Cardiac atrium fibroblast (primary cell): ENCODE measurements at places on chromosomes 2 and 18. TPM values are rescaled to one million over a fixed set of nuclear protein-coding genes. Genes with fewer than 3 reads are reported as not detected.

Gene ANKMY1
- 6.3 and 11.2 TPM in 2 replicates for total RNA-seq

Gene FSHR
- not detected in 2 replicates for total RNA-seq

Gene NAT8
- not detected in 2 replicates for total RNA-seq

Gene NGEF
- total RNA-seq: 0.32 and 0.72 TPM in 2 replicates

Gene CD302
- 19.6 and 31.8 TPM in 2 replicates for total RNA-seq

Gene IL36RN
- total RNA-seq: not detected in 2 replicates

Gene CLEC4F
- total RNA-seq: not detected in 2 replicates

Gene MRO
- total RNA-seq: 3.1 and 3.2 TPM in 2 replicates

Gene DLX2
- under 0.01 and 0.16 TPM in 2 replicates for total RNA-seq

Gene ITPRIPL1
- not detected in 2 replicates for total RNA-seq

Gene ARHGAP28
- total RNA-seq: 1.1 and 1.6 TPM in 2 replicates

Gene ATP9B
- total RNA-seq: 14.6 and 15.3 TPM in 2 replicates

Gene UGT1A6
- total RNA-seq: not detected in 2 replicates

Gene C2orf72
- total RNA-seq: 2.1 and 3.2 TPM in 2 replicates

Gene EVX2
- total RNA-seq: not detected in 2 replicates

Gene APOB
- under 0.01 TPM in 2 replicates for total RNA-seq

Gene SGO2
- 4.5 and 18.6 TPM in 2 replicates for total RNA-seq

Gene MAPRE3
- total RNA-seq: 3.1 and 6.0 TPM in 2 replicates

Gene AQP4
- not detected in 2 replicates for total RNA-seq

Gene SMAD7
- total RNA-seq: 34.7 and 34.8 TPM in 2 replicates

Gene DES
- total RNA-seq: 0.32 TPM in 1 of 2 replicates, not detected in the other

Gene CFAP221
- total RNA-seq: 0.16 TPM in 1 of 2 replicates, not detected in the other

Gene BAZ2B
- total RNA-seq: 16.1 and 22.0 TPM in 2 replicates

Gene PDCL3
- total RNA-seq: 6.6 and 7.0 TPM in 2 replicates

Gene SPC25
- total RNA-seq: 2.0 and 2.1 TPM in 2 replicates

Gene CYP27C1
- 0.36 TPM in 1 of 2 replicates, not detected in the other for total RNA-seq

Gene GAD1
- not detected in 2 replicates for total RNA-seq

Gene ZC3H8
- total RNA-seq: 3.2 and 3.6 TPM in 2 replicates

Gene TWIST2
- 42.2 and 57.0 TPM in 2 replicates for total RNA-seq

Gene TEX44
- total RNA-seq: not detected in 2 replicates

Gene SIX3
- total RNA-seq: not detected in 2 replicates

Gene TEKT4
- total RNA-seq: not detected in 2 replicates

Gene ASTL
- total RNA-seq: not detected in 2 replicates

Gene CROCC2
- 1.8 TPM in 1 of 2 replicates, not detected in the other for total RNA-seq

Gene KRTCAP3
- 0.97 TPM in 1 of 2 replicates, not detected in the other for total RNA-seq

Gene ARHGAP15
- not detected in 2 replicates for total RNA-seq

Gene SERPINB5
- total RNA-seq: not detected in 2 replicates

Gene MARCHF4
- 2.6 and 4.7 TPM in 2 replicates for total RNA-seq

Gene EIF4E2
- total RNA-seq: 73.9 and 92.2 TPM in 2 replicates

Gene SPATA3
- not detected in 2 replicates for total RNA-seq

Gene MAP3K19
- total RNA-seq: not detected in 2 replicates

Gene GNAL
- 0.72 and 2.1 TPM in 2 replicates for total RNA-seq

Gene LBX2
- 1.6 and 2.1 TPM in 2 replicates for total RNA-seq

Gene PRPF40A
- 54.8 and 60.8 TPM in 2 replicates for total RNA-seq

Gene COL4A3
- total RNA-seq: 3.1 and 3.2 TPM in 2 replicates

Gene SLC9A2
- not detected in 2 replicates for total RNA-seq

Gene CRYGD
- not detected in 2 replicates for total RNA-seq

Gene TMEM247
- not detected in 2 replicates for total RNA-seq

Gene WNT10A
- total RNA-seq: not detected in 2 replicates
